ENCODE measurements at places on chromosomes 13 and 19. TPM values are rescaled to one million over a fixed set of nuclear protein-coding genes. Genes with fewer than 3 reads are reported as not detected.

Gene CLDN10
- 1.3 TPM for total RNA-seq

Gene ZNF763
- 7.9 TPM for total RNA-seq

Gene PNMA8B
- 3.1 TPM for total RNA-seq

Gene ZNF571
- 13.1 TPM for total RNA-seq

Gene ZNF146
- total RNA-seq, result 37.1 TPM

Gene LILRA1
- total RNA-seq, result 0.50 TPM

Gene ACER1
- 0.39 TPM for total RNA-seq

Gene RNF113B
- 33.6 TPM for total RNA-seq

DNA sequence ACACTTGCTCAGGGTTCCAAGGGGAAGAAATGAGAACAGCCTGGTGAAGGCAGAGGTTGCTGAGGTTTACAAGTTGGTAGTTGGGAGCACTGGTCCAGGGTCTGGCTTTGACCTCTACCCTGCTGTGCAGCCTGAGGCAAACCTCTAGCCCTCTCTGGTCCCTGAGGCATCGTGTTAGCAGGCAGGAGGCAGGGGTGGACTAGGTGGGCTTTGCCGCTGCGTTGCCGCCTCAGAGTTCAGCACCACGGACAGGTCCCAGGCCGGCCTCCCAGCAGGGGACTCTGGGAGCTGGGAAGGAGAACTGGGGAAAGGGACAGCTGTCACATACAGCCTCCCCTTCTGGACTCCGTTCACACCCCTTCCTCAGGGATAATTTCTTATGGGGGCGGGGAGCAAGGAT lies 3.1 kb downstream of the NCAN start:
- DNase-seq, result peak; percentile 46

- DNase-seq, result peak; percentile 82
These were observed 7.7 kb upstream of the TMEM161A start for GRCh38 chr19:19145684-19146608.

GRCh38 chr13:104385404-104385803 lies 1319.2 kb upstream of the SLC10A2 start:
- DNase-seq, result no peak

DNA sequence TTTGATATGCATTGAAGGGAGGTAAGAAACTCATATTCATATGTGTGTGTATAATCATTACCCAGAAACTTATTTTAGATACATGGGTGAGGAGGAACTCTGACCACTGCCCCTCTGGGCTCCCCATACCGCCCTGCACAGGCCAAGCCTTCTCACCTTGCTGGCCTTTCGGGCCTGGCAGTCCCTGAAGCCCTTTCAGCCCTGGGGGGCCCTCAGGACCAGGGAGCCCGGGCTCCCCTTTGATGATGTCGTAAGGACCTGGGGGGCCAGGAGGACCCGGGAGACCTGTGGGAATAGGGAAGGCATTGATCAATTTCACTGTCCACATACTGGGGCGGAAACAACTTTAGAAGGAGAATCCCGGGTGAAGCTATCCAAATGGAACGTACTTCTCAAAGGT lies 142.3 kb downstream of the COL4A1 start:
- DNase-seq, result no peak

DNA sequence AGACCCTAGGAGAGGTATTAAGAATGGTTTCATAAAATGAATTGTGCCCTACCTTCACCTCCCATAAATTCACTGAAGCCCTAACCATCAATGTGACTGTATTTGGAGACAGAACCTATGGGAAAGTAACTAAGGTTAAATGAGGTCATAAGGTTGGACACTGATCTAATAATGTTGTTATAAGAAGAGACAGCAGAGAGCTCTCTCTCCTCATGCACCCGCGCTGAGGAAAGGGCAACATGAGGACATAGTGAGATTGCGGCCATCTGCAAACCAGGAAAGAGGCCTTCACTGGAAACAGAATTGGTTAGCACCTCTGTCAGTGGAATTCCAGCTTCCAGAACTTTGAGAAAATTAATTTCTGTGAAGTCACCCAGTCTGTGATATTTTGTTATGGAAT lies 1396.1 kb upstream of the MIR17HG start:
- no peak for DNase-seq

- no peak for DNase-seq
These were observed 137.5 kb downstream of the FREM2 start for GRCh38 chr13:38824342-38824741.

DNA sequence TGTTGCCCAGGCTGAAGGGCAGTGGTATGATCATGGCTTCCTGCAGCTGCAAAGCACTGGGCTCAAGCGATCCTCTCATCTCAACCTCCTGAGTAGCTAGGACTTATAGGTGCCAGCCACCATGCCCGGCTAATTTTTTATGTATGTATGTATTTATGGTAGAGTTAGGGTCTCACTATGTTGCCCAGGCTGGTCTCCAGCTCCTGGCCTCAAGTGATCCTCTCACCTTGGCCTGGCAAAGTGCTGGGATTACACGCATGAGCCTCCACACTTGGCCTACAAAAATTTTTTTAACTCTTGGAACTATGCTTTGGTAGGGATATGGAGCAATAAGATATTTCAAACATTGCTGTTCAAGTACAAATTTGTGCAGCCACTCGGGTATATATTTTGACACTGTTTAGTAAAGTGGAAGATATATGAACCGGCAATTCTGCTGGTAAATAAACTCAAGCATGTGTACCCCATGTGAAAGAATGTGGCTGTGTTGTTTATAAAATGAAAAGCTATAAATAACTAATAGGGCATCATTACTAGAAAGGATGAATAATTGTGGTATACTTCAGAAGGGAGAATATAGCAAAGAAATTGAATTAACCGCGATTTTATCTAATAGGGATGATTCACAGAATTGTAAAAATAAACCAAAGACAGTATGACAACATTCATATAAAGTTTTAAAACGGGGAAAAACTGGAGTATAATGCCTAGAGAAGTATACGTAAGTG lies 1.1 kb downstream of the ZNF566 start:
- no peak for DNase-seq

DNA sequence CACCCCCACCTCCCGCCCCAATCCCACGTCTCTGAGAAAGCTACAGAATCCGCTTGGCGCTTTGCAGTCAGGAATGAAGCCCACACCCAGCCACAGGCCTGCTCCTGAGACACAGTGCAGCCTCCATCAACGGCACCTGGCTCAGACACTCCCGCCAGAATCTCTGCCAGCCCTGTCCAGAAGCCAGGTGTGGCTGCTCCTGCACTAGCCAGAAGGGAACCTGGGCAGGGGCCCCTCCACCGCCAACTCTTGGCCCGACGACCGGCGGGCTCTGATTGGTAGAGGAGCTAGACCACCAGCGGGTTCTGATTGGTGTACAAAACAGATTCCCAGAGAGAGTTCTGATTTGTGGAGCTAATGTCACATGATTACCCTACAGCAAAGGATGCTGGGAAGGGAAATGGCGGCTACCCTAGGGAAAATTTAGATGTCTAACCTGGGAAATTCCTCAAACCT lies 2.9 kb upstream of the PPP6R1 start:
- DNase-seq, result peak; percentile 80

GRCh38 chr13:21616880-21617279 lies 12.9 kb upstream of the MICU2 start:
- no peak for DNase-seq

- no peak for DNase-seq
These were observed 52.2 kb downstream of the SPATA13 start for GRCh38 chr13:24212674-24213073.

- DNase-seq, result no peak
These were observed 186.6 kb downstream of the TM9SF2 start for GRCh38 chr13:99687723-99688397.

GRCh38 chr13:30880856-30881155 lies 25.3 kb upstream of the MEDAG start:
- no peak for DNase-seq

GRCh38 chr19:35852029-35852780 lies at the start of gene NPHS1:
Gene NPHS1 (minus strand): TSS chr19:35852504. CDS start chr19:35851837, 667 bp downstream.
- no peak for DNase-seq

DNA sequence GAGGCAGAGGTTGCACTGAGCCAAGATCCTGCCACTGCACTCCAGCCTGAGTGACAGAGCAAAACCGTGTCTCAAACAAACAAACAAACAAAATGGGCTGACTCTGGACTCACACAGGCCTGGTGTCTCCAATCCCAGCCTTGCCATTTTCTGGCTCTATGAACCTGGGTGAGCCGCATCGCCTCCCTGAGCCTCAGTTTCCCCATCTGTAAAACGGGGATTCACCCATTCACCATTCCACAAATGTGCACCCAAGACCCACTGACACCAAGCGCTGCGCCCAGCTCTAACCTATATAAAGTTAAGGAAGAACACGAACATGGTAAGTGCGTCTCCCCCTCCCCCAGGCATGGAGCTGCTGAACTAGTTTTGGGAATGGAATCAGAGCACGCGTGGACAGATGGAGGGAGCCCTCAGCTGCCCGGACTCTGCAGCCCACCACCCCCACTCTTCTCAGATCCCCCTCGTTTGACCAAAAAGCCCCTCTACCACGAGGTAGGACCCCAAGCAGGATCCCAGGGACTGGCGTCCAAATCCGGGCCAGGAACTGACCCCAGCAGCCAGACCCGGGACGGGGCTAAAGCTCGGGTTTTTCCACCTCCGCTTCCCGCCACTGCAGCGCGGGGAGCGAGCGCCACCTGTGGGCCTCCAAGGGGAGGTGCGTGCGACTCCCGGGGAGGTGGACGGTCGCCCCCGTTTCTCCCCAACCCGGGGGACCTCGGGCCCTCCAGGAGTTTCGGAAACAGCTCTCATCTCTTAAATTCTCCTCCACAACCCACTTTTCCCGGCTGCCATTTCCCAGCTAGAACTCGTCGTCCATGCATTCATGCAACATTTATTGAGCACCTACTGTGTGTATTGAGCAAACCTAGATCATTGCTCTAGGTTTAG lies 33.0 kb upstream of the ADGRE5 start:
- peak; percentile 69 for DNase-seq

DNA sequence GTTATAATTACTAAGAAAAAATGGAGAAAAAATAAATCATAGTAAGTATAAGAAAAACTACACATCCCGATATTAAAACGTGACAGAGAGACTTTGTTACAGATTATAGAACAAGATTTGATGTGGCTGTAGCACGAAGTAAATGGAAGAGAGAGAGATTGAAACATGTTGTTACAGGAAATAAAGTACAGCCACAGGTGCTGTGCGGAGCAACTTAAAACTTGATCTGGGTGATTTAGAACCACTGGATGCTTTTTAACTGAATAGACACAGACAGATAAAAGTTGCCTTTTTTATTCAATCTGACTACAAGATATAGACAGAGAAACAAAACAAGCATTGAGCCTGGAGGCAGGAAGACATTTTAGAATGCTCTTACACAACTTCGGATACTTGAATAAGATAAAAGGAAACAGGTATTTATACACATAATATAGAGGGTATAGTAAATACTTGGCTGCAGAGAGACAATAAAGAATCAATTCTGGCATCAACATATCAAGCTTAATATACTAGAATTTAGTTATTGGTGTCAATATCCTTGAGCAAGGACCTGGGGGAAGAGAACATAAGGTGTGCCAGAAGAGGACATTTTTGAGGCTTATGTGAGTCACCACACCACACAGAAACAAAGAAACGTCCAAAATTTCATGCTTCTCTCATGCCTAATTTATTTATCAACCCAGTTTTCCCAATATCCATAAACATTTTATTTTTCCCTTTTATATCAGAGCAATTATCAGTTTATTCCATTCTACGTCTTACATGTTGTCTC lies 548.5 kb downstream of the SLITRK1 start:
- no peak for DNase-seq
